ENCODE measurements at places on chromosomes 6 and 20.

DNA sequence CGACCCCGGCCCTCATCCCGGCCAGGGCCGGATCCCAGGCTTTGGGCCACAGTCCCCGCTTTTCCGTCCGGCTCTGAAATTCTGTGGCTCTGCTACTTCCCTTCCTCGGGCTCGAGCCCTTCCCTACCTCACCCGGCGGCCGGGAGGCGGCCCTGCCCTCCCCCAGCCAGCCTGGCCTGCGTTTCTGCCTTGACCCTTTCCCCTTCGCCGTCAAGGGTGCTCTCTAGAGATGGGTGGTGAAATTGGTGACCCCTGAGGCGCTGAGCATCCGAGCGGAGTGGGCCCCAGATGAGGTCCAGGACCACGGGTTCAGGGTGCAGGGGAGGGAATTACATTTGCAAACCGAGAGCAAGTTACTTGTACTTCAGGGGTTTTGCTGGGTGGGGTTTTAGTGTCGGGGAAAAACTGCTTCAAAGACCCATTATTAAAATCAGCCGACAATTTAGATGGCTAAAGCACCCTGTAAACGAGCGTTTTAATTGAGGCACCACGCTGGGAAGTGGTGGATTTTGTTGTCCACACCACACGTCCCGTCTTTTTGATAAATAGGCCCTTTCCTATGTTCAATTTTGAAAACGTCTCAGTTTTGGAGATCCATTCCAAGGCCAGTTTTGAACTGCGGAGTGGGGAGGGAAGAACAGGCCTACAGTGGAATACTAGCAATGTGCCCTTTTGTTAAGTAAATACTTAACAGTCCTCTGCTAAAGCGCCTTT lies 9.9 kb downstream of the TFAP2A start:
- no peak for DNase-seq

GRCh38 chr6:113160306-113161017 lies 696.7 kb upstream of the MARCKS start:
- DNase-seq = no peak

DNA sequence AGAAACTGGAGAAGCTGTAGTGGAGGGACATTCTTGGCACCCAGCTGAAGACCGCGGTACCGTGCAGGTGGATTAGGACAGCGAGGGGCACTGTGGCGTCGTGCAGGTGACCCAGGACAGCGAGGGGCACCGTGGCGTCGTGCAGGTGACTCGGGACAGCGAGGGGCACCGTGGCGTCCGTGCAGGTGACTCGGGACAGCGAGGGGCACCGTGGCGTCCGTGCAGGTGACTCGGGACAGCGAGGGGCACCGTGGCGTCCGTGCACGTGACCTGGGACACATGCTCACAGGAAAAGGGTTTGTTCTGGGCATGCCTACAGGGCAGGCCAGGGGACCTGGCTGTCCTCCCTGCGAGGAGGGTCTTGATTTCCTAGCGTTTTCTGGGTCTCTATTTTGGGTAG lies 29.2 kb upstream of the SMOC2 start:
- no peak for DNase-seq

GRCh38 chr20:13028673-13029072 lies 19.9 kb downstream of the SPTLC3 start:
- no peak for DNase-seq
